ENCODE measurements at places on chromosomes 7 and 10.

DNA sequence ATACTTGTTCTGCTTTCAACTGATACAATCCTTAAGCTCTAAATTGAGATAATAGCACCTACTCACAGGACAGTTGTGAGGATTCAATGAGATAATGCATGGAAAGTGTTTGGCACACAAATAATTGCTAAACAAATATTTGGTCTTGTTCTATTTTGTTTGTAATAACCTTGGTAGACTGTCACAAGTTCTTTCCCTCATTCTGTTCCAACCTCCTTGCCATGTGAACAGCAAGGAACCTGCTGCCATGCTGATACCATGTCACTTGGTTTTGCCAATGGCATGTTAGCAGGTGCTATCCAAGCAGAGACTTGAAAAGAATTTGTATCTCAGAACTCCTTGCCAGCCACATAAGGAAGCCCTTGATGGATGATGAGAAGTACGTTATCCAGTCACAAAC is 24.8 kb upstream of the TECTB start:
- no peak for DNase-seq

GRCh38 chr7:31122649-31123058 is 70.5 kb downstream of the ADCYAP1R1 start:
- DNase-seq = peak; percentile 58

DNA sequence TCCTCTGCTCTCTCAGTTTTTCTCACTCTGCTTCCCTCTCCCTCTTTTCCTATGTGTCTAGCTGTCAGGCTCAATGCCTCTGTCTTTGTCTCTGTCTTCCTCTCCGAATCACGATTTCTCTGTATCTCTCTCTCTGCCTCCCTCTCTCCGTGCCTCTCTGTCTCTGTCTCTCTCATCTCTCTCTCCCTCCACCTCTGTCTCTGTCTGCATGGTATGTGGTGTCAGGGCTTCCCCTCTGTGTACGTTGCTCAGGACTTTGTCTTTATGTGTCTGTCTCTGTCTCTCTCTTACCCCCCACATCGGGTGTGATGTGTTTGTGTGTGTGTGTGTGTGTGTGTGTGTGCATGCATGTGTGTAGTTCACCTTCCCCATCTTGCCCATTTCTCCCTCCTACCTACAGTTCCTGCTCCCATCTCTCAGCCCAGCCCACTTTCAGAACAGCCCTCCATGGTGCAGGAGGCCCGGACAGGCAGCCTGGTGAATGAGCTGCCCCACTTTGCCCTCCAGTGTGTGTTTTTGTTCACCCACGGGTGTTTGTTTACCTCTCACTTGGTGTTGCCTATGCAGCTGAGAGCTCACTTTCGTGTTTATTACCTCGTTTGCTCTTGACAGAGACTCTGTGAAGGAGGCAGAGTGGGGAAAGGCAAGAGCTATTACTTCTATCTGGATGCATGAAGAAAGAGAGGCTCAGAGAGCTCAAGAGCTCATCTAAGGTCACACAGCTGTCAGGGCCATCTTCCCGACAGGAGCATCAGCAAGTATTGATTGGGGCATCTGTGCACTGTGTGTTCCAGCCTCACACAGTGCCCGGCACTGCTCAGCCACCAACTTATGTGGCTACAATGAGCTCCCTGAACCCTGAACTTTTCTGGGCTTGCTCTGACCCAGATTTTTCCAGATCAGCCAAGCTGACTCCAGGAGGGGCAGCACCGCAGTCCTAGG is 163.5 kb upstream of the ZMIZ1 start:
- DNase-seq = no peak

- DNase-seq = no peak
Observed at GRCh38 chr10:33212061-33212748, 122.3 kb downstream of the NRP1 start.

GRCh38 chr7:2529161-2530070 is 9.8 kb downstream of the LFNG start:
- DNase-seq = peak; percentile 52

GRCh38 chr10:11716686-11717085 is 25.5 kb upstream of the ECHDC3 start:
- no peak for DNase-seq

GRCh38 chr7:106111655-106112117 is 426 bp downstream of the SYPL1 start:
- no peak for DNase-seq

GRCh38 chr7:20598459-20599309 is 16.8 kb upstream of the ABCB5 start:
- peak; percentile 53 for DNase-seq

- DNase-seq = no peak
Observed at GRCh38 chr10:14016011-14016536, 314.6 kb downstream of the FRMD4A start.

- DNase-seq = no peak
Observed at GRCh38 chr7:25716421-25716820, 435.6 kb upstream of the NFE2L3 start.

- no peak for DNase-seq
Observed at GRCh38 chr7:92944633-92945032, 108.3 kb upstream of the CDK6 start.

GRCh38 chr10:131177431-131178327 is 133.8 kb downstream of the TCERG1L start:
- no peak for DNase-seq

DNA sequence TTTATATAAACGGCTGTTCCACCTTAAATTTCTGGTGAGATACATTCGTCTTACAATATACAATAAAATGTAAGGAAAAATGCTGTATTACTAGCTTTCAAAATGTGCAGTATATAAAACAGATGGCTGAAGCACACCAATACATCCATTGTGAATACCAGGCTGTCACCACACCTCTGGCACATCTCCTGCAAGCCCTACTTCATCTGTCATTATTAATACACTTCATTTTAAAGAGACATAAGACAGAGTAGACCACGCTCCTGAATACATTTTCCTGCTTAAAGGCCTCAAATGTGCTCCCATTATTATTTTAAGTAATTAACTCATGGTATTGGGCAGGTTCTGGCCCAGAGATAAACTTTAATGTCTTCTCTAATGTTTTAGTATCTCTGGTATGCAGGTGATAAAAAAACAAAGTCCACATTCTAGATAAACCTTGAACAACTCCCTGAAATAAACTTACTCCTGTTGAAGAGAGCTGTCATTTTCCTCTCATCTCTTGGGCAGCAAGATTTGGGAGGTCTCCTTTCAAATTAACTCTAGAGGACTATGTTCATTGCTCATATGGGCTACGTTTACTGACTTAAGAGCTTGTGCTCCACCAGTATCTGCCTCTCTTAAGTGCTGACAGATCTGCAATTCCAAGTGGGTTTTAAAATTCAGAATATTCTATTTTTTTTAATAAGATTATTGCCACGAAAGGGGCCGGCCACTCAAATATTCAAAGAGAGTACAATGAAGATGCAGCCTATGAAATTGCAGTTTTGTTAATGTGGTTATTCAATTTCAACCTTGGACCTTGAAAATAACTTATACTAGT is 396.5 kb upstream of the SEMA3D start:
- no peak for DNase-seq

GRCh38 chr7:4202954-4203353 is 479.1 kb upstream of the FOXK1 start:
- no peak for DNase-seq

DNA sequence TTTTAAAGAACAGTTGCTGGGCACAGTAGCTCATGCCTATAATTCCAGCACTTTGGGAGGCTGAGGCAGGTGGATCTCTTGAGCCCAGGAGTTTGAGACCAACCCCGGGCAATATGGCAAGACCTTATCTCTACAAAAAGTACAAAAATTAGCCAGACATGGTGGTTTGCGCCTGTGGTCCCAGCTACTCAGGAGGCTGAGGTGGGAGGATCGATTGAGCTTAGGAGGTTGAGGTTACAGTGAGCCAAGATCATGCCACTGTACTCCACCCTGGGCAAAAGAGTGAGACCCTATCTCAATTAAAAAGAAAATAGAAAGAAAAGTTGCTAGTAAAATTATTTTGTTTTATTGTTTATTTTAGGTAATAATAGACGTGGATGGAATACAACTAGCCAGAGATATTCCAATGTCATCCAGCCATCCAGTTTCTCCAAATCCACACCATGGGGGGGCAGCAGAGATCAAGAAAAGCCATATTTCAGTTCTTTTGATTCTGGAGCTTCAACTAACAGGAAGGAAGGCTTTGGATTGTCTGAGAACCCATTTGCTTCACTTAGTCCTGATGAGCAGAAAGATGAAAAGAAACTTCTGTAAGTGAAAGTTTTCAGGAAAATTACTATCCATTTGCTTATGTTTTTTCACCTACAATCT is 3.0 kb downstream of the NUP42 start:
- peak; percentile 71 for DNase-seq

GRCh38 chr7:29878081-29878688 is 71.9 kb downstream of the WIPF3 start:
- no peak for DNase-seq

DNA sequence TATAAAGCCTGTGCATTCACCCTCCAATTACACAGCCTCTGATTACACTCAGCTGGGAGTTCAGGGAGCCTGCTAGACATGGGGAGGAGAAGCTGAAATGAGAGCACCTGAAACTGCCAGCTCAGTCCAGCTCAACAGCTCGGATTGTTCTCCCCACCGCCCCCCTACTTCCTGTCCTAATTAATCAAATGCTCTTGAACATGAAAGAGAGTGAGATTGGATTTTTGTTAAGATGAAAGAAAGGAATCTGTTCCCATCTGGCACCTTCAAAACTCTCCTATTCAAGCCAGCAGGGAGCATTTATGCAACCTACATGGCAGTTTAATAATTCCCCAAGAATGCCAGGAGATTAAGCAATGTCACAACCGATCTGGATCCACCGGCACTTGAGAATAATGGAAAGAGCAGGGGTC is 98.0 kb downstream of the NPSR1 start:
- DNase-seq = no peak

- no peak for DNase-seq
Observed at GRCh38 chr10:3901370-3901769, 116.4 kb upstream of the KLF6 start.

DNA sequence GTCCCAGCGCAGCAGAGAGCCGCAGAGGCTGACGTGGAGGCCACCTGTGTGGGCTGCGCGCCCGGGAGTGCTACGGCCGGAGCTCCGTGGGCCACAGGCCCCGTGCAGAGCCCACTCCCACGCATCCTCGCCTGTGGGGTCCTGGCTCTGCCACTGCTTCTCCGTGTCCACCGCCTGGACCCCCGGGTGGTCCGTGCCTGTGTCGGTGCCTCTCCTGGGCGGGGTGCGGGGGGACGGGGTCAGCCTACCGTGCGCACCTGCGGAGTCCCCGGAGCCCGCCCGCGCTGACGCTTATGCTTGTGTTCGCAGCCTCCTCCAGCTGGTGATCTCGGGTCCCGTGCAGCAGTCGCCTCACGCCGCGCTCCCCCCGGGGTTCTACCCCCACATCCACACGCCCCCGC is 7.8 kb upstream of the ZNF853 start:
- DNase-seq = no peak

DNA sequence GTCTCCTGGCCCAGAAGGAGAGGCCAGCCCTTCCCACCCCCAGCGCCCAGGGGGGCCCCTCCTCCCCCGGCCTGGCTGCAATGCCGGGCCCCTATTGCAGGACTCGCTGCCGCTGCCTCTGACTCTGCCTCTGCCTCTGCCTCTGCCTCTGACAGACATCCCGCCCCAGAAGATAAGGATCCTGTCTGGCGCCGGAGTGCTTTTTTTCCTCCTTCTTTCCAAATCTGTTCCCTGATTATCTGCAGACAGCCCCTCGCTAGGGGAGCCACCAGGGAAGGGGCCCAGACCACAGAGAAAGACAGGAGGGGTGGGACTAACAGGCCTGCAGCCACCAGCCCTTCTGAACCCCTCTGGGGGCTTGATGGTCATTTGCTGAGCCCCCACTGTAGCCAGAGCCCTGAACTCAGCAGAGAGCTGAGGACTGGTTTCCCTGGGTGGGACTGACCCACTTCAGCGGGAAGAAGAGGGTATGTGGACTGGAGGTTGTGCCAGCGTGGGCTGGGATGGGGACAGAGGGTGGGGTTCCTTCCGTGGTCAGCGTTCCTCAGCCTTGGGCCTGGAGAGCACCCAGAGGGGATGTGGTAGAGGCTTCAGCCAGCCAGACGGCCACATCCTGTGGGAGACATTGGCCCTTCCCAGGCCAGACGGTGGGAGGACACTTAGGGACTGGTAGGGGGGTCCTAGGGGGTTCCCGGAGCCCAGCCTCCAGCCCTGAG is 22.8 kb downstream of the UNC5B start:
- DNase-seq = no peak

- no peak for DNase-seq
Observed at GRCh38 chr10:33368086-33368485, 33.6 kb upstream of the NRP1 start.

DNA sequence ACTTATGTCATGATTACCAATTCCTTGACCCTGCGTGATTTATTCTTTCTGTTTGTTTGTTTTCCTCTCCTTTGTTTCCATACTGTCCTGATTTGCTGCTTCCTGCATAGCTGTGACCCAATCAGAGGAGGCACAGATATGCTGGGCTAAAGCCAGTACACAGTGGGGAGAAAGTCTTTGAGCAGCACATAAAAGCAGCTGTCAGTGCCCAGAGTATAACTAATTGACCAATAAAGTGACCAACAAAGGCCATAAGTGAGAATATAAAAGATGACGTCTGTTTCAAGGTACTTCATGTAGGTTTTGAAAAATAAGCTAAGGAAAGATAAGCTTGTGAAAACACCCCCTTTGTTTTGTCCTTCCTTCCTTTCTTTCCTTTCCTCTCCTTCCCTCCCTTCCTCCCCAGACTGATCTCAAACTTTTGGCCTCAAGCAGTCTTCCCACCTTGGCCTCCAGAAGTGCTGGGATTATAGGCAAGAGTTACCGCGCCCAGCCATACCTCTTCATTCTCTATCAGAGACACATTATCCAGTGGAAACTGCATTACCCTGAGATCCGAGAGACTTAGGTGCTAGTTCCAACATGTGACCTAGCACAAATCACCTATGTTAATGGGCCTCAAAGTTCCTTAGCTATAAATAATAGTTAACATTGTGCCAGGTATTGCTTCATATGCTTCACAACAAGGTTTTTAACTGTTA is 17.0 kb downstream of the BCAP29 start:
- DNase-seq = no peak

GRCh38 chr10:90906596-90906995 is 14.3 kb downstream of the ANKRD1 start:
- no peak for DNase-seq

DNA sequence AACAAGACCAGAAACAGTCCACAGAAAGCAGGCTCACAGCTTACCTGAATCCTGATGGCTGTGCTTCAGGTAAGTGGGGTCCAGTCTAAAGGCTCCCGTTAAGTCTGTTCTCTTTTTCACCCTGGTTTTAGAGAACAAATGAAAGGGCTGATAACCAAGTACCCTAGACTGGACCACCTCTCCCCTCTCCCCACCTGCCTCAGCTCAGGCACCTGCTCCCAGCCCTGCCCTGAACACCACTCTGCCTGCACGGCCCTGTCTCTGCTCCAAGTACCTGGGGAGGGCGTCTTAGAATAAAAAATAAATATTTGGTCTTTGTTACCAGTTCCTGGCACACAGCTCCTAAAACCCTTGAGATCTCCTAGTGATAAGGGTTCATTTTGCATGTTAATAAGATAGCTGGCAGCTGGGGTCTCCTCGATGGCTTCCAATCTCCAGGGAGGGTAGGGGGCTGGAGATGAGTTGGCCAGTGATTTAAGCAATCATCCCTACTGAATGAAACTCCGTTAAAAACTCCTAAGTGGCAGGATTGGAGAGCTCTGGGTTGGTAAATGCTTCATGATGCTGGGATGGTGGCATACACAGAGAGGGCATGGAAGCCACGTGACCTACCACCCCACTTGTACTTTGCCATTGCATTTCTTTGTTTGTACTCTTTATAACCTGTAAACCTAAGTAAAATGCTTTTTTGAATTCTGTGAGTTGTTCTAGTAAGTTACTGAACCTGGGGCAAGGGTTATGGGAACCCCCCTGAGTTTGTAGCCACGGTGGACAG is 29.8 kb upstream of the FIGNL1 start:
- DNase-seq = no peak

- no peak for DNase-seq
Observed at GRCh38 chr7:140048138-140048537, 14.6 kb downstream of the PARP12 start.

Data from putamen (tissue), 1 donor.